ENCODE measurements at places on chromosomes 3 and 15.

DNA sequence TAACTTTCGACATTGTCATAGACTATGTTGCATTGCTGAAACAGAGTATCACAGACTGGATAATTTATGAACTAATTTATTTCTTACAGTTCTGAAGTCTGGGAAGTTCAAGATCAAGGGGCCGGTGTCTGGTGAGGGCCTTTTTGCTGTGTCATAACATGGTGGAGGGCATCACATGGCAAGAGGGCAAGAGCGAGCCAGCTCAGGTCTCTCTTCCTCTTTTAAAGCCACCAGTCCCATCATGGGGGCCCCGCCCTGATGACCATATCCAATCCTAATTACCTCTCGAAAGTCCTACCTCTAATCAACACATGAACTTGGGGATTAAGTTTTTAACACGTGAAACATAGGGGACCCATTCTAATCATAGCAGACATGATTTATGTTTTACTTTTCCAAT is 33.5 kb upstream of the DCUN1D1 start:
- DNase-seq: no peak

- no peak for DNase-seq
Measured at GRCh38 chr3:40068636-40069035, 240.9 kb upstream of the EIF1B start.

DNA sequence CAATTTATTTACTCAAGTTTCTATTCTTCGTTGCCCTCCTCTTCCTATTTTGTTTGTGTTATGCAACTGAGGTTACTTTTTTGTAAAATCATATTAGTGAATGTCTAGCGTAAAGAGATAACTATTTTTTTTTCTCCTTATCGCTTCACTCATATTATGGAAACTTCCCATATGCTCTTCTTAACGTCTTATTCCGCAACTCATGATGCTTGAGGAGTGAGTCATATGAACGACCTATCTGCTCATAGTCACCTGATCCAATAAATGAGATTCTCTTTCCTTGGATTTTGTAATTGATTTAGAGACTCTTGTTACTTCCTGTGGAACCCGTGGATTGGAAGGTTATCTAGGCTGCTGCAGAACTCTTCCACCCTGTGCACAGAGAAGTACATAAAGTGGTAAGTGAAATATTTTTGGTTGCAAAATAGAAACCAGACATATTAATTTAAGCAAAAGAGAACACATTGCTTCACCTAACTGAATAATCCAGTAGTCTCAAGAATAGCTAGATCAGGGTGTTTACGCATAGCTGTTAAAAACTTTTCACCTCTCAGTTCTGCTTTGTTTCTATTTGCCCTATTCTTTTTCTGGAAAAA is 719.3 kb upstream of the SGO1 start:
- no peak for DNase-seq

GRCh38 chr15:39925112-39925842 is 5.2 kb upstream of the GPR176 start:
- DNase-seq: no peak

GRCh38 chr15:95620934-95621579 is 709.4 kb upstream of the NR2F2 start:
- DNase-seq: no peak

Measured in cortex of kidney (tissue), 1 donor.